ENCODE measurements at places on chromosomes 13 and 19.
A peak's percentile ranks its signal among the peaks of the same experiment; 100 is the strongest.

GRCh38 chr13:99572131-99572530 lies 70.9 kb downstream of the TM9SF2 start:
- DNase-seq = no peak

DNA sequence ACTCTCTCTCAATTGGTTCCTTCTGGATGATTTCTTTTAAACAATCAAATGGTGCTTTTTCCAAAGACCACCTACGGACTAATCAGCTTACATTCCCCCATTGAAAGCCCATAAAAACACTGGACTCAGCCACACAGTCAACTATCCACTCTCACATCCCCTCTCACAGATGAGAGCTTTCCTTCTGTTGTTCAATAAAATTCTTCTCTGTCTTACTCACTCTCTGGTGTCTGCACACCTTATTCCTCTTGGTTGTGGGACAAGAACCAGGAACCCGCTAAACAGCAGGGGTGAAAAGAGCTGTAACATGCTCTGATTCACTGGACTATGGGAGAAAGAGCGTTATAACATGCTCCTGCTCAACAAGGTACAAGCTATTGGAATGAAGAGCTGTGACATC lies 2896.2 kb downstream of the PCDH9 start:
- DNase-seq = no peak

- DNase-seq = no peak
Measured at GRCh38 chr13:74768521-74769085, 634.4 kb upstream of the KLF12 start.

DNA sequence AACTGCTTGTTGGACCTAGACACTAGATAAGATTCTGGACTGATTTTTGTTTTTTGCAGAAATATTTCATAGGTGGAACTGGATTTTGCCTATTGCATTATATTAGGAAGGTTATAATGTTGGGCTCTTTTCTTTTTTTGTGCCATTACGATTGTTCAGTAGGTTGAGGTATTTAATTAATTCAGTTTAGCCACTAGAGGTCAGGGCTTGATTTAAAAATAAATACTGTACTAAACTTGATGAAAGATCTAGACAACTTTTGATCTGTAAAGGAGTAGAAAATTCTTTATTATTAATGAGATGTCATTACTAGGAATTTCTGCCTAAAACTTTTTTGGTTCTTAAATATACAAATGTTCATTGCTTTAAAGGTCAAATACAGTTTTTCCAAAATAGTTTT lies 15.2 kb upstream of the SUPT20H start:
- DNase-seq = no peak

DNA sequence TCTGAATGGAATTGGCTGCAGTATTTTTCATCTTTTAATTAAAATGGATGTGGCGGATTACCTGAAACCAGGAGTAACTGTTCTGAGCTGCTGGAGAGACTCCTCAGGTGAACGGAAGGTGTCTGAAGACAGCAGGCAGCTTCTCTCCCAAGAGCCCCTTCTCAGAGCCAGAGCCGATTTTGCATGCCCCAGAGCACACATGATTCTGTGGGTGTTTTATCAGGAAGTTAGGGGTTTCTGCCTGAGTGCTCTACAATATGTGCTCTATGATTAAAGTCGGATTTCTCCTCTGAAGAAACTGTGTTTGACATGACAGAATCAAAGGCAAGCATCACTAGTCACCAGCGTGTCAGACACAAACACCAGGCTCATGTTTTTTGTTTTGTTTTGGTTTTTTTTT lies 60.7 kb upstream of the MCF2L start:
- no peak for DNase-seq

DNA sequence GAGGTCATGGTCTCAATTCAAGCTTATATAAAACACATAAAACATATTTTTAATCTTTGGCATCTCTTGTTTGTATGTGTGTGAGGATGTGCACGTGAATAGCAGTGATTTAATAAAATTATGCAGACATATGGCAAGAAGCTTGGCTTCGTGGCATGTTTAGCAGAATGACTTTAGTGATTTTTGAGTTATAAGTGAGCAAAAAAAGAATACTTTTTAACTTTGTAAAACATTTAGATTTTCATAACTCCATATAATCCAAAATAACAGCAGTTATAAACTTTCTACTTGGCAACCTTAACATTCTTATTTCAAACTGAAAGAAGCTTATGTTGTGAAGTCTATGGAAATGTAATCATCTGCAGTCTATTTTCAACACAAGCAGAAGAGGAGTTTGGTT lies 120.6 kb downstream of the SLITRK1 start:
- DNase-seq = no peak

DNA sequence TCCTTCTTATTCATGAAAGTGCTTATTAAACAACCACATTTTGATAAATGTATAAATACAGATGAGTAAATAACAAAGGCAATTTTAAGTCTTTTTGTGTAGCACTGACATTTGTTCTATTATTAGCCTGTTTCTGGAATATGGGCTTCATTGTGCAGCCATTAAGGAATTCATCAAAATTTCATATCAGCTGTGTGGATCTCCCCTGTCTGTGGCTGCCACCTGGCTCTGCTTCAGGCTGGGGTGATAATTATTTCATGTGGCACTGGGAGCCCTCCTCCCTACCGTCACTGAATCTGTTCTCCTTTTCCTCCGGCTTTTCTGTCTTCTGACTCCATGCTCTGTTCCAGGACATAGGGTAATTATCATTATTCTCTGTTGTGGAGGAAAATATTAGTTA lies 57.1 kb downstream of the LMO7 start:
- no peak for DNase-seq

DNA sequence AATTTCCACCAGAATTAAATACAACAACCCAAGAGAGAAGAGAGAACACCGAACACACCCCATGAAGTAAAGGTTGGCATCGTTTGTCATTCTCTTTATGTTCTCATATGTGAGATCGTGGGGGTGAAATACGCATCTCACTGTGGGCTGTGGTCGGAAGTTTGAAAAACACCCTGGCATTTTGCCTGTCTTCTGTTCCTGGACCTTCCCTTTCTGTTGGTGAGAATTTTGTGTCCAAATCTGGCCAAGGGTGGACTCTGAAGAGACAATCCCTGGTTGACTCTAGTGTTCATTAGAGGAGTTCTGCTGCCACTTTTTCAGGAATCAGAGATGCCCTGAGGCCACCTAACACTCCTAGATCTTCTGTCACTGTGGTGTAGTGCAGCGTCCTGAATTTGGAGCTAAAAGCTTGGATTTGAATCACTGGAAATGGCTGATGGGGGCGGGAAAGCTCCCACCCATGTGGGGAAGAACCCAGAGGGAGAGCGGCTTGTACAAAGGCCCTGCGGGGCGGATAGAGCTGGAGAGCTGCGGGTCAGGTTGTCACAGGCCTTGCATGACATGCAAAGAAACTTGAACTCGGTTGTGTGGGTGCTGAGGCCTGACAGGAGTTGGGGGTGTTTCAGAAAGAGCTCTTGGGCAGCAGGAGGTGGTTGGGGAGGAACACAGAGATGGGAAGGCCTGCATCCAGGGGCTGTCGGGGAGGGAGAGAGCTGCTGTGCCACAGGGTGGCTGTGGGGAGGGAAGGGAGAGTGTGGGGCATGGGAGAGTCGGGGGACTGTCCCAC lies 11.1 kb upstream of the SPATA13 start:
- no peak for DNase-seq

DNA sequence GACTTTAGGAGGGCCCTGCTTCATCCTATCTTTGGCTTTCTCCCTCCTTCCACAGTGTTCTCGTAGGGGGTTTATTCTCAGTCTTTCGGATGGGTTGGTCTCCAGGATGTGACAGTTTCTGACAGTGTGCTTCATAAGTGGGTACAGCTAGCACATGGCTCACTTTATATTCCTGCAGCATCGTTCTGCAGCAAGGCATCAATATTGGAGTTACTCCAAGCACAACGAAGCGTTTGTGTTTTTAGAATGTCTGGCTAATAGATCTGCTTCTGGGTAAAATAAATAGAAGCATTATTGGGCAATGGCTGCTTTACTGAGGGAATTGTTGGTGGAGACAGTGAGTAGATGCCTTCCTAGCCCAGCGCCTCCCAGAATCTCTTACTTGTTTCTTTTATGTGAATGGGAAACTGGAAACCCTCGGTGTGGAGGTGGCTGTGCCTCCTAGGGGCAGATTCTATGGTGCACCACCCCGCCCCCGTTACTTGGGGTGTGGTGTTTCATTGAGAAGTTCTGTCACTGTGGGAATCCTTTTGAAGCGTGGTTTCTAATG lies 2.0 kb downstream of the FARP1 start:
- DNase-seq = no peak

DNA sequence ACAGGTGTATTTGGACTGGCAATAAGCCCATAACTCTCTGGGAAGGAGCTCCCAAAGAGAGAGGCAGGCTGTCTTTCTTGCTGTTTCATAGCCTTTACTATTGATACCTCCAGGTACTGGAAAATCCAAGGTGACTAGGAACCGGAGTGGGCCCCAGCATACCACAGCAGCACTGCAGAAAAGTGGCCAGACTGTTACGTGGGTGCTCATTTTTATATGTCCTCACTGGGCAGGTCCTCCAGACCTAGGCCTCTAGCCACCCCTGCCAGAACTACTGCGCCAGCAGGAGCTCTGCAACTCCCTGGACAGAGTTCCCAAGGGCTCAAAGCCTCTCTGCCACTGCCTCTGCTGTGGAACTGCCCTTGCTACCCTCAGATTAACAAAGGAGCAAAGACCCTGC lies 46.4 kb downstream of the LIG4 start:
- DNase-seq = no peak

DNA sequence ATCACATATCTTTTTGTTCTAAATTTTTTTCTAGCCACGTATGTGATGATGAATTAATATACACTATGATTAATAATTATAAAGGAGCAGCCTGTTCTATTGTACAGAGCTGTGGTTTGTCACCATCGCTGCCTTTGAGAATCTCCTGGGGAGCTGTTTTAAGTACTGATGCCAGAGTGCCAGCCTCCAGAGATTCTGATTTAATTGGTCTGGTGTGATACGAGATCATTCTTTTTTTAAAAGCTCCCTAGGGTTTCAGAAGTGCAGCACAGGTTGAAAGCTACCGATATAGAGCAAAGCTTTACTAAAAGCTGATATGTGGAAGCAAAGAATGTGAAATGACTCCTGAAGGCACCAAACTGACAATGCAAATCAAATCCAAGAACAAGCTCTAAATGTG lies 314.7 kb downstream of the ITGBL1 start:
- DNase-seq = no peak

- DNase-seq = no peak
Measured at GRCh38 chr13:44508562-44509077, 67.5 kb downstream of the TSC22D1 start.

GRCh38 chr13:80262051-80262695 lies 78.8 kb downstream of the SPRY2 start:
- no peak for DNase-seq

DNA sequence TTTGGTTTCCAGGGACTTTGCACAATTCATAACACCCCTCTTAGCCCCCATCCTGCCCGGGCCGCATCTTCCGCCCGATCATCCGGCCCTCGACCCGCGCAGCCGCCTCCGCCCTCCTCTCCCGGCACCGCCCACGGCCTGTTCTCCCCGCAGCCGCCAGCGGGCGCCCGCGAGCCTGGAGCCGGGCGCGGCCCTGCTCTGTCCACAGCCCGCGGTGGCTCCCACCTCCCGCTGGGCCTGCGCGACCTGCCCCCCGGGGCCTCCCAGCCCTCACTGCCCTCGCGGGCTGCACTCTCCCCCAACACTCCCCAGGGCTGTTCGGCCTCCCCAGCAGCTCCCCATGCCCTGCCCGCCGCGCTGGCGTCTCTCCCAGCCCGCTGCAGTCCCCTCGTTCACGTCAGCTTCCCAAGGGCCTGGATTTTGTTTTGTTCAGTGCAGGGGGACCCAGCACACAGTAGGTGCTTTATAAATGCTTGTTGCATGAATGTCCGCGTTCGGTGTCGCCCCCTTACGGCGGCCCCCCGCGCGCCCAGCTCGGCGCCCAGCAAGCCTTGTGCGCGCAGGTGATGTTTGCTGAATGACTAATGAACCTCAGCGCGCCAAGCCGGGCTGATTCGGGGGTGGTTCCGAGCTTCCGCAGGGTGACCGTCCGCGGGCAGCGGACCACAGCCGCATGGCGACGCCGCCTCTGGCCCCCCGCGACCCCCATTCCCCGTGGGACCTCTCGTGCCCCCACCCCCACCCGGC lies 4.6 kb upstream of the APC2 start:
- peak; percentile 94 for DNase-seq

DNA sequence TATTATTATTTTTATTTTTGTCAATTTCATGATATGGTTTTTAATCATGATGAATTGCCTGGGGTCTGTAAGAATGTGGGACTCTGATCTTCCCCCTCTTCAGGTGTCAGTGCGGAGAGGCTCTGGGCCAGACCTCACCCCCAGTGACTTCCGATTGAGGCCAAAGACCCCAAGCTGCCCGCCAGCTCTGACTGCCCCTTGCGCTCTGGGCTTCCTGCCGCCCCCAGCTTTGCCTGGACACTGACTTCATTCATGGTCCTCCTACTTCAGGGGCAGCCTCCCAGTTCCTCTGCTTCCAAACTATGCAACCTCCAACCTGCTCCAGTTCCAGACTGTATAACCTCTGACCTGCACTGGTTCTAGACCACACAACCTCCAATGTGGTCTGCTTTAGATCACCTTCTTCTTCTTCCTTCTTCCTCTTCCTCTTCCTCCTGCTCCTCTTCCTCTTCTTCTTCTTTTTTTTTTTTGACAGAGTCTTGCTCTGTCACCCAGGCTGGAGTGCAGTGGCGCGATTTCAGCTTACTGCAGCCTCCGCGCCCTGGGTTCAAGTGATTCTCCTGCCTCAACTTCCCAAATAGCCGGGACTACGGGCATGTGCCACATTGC lies 6.7 kb upstream of the PPP5C start:
- DNase-seq = no peak

DNA sequence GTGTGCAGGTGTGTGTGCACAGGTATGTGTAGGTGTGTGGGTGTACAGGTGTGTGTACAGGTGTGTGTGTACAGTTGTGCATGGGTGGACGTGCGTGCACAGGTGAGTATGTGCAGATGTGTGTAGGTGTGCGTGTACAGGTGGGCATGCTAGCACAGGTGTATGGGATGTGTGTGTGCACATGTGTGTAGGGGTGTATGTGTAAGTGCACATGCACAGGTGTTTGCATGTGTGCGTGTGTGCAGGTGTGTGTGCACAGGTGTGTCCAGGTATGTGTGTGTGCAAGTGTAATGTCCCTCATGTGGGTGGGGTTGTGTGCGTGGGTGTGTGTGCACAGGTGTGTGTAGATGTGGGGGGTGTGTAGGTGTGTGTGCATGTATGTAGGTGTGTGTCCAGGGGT lies 27.5 kb upstream of the TFDP1 start:
- DNase-seq = peak; percentile 25

GRCh38 chr19:33416307-33417215 lies 43.1 kb downstream of the CEBPG start:
- peak; percentile 83 for DNase-seq

DNA sequence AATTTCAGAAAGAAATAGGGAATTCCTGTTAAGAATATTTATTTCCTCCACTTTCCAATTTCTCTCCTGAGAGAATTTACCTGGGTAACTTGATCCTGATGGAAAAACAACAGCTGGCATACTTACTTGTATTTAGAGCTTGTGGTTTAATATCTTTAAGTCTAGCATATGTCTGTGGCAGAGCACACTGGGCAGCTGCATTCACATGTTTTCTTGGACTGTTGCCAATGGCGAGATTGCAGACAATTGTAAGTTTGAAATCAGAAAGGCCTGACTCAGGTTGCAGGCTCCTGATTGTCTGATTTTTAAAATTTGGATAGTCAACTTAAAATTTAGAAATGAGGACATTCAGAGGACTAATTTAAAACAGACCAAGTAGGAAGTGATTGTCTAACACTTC lies 66.9 kb downstream of the NHLRC3 start:
- DNase-seq = no peak

GRCh38 chr19:3382460-3383100 lies 16.2 kb downstream of the NFIC start:
- no peak for DNase-seq

Measured in activated CD8-positive, alpha-beta memory T cell treated with anti-CD3 and anti-CD28 coated beads, Interleukin-2, amount 50 U/mL, for 48 hours (primary cell).